ENCODE measurements at places on chromosomes 3 and 15.

- DNase-seq, result no peak
Measured at GRCh38 chr3:124760601-124761000, 30.3 kb downstream of the UMPS start.

GRCh38 chr15:97126553-97127233 is 796.2 kb downstream of the NR2F2 start:
- DNase-seq, result no peak

DNA sequence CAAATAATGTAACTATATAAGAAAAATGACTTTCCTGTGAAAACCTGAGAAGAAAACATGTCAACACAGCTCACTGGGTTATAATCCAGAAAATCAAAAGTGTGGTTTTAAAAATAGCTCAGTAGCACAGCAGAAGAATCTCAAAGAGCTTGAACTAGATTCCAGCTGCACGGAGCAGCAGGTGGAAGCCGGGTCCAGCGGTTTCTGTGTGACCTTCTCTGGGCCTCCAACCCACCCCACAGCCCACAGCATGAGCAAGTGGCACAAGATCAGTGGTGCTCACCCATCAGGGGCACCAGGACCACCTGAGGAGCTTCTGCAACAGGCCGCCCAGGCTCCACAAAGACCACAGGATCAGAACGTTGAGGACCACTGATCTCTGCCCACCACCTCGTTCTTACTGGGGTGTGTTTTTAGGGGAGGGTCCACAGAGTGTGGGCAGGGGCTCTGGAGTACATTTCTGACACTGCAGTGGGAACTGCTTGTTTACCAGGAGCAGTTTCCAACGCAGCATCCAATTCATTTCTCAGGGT is 23.2 kb downstream of the SLC41A3 start:
- DNase-seq, result no peak

- DNase-seq, result no peak
Measured at GRCh38 chr15:89448825-89449224, 47.6 kb downstream of the RHCG start.

DNA sequence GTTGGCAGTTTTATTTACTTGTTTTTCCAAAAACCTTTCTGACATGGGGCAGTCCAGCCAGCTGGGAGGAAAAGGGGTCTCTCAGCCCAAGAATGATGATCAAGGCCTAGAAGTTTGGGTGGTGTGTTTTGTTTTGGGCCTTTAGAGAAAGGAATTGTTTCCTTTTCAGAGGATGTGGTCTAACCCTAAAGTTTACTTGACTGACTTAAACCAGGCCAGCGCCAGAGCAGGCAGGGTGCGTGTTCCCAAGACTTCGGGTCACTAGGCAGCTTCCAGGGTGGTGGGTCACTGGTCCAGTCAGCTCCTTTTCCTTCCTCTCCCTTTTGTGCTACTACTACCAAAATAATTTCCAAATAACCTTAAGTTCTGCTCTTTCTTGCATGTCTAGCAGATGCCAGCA is 4.9 kb downstream of the FLNB start:
- DNase-seq, result no peak

GRCh38 chr3:118838871-118839270 is 195.8 kb downstream of the IGSF11 start:
- no peak for DNase-seq

GRCh38 chr3:124559846-124560574 is 170.2 kb upstream of the UMPS start:
- peak; percentile 63 for DNase-seq

DNA sequence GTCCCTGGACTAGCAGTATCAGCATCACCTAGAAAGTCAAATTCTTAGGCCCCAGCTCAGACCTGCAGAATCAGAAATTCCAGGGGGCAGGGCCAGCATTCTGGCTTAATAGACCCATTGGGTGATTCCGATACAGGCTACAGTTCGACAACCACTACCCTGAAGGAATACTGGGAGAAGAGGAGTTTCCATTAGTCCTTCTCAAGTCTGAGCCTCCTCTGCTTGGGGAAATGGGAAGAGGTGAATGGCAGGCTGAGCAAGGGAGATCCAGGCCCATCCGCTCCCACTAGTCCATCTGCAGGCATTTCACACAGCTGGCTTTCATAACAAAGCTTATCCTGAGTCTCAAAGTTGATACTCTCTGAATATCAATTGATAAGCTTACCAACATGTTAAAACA is 69.1 kb downstream of the MECOM start:
- DNase-seq, result no peak

DNA sequence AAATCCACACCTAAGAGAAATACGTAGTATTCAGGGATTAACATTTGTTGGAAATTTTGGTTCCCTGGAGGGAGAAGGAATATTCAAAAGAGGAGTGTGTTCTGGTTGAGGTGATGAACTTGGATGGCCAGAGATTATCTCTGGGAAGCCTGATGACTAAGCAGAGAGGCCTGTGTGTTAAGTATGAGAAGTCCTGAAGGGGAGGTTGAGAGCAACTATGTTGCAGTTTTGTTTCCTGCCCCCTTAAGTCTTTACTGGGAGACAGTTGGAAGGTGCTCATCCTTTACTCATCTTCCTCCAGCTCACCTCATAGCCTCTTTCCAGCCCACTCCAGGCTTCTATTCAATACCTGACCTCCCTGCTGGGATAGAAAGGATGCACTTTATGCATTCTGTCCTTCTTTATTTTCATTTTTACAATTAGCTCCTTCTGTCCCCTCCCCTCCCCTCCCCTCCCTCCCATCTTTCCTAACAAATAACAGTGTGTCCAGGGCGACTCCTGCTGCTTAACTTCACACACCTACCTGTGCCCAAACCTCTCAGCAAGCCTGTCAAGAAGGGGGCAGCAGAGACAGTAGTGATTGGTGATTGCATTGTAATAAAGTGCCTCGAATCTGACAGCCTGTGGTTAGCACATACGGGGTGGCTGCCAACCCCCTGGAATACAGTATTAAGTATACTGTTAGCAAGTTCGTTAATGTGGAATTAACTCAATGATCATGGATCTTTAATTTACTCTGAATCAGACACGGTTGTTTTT is 11.9 kb downstream of the RAP2B start:
- DNase-seq, result no peak

GRCh38 chr3:120137548-120137947 is 43.3 kb upstream of the GSK3B start:
- no peak for DNase-seq

DNA sequence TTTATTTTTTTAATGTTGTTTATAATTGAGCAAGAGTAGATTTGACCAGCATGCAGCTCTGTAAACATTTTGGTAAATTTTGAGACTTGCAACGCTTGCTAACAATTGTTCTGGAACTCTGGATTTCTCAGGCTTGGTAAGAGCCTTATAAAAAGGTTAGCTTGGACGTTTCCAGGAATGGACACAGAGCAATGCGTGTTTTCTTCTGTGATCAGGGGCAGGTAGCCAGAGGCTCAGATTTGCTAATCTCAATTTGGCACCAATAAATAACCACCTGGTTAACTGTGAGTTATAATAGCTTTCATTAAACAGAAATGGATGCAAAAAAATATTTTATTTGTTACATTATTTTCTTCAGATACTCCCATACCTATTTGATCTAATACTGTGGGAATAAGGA is 39.8 kb downstream of the CADM2 start:
- no peak for DNase-seq

DNA sequence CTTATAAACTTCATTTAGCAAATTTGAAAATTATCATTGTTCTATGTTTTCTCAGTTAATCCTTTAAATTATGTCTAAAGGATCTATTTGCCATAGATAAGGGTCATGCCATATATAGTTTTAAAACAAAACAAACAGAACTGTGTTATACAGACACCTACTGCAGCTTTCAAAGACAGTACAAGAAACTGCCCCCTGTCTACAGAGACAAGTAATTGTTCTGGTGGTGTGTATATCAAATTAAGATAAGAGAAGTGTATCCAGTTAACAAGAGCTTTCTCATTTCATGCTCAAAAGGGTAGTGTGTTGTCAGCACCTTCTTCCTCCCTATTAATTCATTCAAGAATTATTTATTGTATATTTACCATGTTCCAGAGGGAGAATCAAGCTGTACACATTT is 201.2 kb downstream of the FMN1 start:
- no peak for DNase-seq

DNA sequence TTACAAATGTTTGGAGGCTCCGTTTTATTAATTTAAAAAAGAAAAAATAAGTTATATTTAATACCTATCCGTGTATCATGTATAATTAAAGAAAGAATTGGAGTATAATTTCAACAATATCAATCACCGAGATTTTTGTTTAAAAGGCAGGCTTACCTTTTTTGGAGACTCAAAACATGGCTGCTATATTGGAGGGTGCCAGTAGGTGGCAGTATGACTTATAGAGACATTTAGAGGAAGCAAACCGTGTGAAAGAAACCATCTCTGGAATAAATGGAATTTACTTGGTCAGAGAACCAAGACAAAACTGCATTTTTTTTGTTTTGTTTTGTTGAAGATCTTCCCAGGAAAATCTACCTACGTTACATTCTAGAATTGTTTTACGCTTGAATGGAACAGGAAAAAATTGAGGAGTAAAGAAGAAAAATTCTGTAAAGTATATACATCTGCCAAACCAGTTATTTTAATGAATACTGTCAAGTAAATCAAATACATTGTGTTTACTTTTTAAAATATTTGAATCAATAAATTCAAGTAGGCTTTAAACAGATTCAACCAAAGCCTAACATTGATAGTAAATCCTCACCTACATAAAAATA is 802.6 kb upstream of the ALCAM start:
- DNase-seq, result no peak

DNA sequence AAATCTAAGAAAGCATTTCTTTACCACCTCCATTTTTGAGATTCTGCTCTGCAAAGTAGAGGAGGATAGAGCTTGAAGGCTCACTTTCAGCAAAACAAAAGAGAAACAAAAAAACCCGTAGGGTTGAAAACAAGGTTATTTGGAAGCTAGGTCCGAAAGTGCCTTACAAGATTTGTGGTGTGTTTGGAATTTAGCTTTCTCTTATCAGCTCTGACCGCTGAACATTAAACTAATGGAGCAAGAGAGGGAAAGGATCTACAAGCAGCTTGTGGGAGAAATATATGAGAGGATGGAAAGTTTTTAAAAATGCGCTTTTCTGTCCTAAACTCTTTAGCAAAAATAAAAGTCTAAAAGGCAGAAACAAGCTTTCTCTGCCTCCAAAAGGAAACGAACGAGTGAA is 545.5 kb downstream of the NTRK3 start:
- no peak for DNase-seq

DNA sequence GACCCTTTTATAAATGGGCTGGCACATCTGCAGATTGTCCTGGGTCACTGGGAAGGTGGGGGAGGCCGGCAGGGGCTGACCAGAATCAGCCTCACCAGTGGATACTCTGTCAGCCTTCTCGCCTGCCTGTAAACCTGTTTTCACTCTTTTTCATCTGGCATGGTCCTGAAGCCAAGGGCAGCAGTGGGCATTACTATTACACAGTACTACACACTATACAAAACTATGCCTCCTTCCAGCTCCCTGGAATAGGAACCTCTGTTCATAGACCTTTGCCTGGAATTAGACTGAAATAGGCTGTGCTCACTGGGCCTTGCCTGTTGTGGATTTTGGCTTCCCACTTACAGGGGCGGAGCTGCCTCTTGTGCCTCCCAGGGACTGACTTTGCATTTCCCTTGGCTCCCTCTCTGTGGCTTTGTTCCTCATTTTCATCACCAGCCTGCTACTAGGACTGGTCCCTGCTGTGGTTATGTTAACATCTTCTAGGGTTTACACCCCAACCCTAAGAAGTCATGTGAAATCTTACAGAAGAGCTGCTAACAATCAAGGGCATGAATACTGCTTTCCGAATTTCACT is 120.7 kb downstream of the FNDC3B start:
- DNase-seq, result no peak

GRCh38 chr15:78726870-78727551 is 84.3 kb downstream of the ADAMTS7 start:
- DNase-seq, result no peak

- DNase-seq, result peak; percentile 62
Measured at GRCh38 chr3:134473868-134474546, 11.8 kb downstream of the ANAPC13 start.

DNA sequence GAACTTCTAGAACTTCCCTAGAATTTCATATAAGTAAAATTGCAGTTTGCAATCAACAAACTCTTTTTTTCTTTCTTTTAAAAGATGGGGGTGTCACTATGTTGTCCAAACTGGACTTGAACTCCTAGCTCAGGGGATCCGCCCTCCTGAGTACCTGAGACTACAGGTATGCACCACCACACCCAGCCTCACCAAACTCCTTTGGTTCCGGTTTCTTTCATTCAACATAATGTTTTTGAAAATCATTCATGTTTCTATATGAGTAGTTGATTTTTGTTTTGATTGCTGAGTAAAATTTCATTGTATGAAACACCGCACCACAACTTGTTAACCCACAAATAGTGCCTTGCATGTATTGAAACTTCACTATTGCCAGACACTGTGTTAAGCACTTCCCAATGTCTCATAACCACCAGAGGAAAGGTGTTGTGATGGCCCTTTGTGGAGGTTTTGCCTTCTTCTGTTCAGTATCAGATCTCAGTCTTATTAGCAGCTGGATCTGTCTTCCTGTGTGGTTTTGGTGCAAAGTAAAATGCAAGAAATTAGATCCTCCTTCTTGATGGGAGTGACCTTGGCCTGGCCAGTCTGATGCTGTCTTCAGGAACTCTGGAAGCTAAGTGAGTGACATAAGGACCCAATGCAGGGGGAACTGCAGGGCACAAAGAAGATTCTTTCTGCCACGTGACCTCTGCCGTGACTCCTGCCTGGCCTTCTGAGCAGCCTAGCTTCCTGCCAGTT is 78.8 kb upstream of the UBE2E1 start:
- no peak for DNase-seq

GRCh38 chr3:145492456-145492855 is 668.5 kb downstream of the PLOD2 start:
- DNase-seq, result no peak

DNA sequence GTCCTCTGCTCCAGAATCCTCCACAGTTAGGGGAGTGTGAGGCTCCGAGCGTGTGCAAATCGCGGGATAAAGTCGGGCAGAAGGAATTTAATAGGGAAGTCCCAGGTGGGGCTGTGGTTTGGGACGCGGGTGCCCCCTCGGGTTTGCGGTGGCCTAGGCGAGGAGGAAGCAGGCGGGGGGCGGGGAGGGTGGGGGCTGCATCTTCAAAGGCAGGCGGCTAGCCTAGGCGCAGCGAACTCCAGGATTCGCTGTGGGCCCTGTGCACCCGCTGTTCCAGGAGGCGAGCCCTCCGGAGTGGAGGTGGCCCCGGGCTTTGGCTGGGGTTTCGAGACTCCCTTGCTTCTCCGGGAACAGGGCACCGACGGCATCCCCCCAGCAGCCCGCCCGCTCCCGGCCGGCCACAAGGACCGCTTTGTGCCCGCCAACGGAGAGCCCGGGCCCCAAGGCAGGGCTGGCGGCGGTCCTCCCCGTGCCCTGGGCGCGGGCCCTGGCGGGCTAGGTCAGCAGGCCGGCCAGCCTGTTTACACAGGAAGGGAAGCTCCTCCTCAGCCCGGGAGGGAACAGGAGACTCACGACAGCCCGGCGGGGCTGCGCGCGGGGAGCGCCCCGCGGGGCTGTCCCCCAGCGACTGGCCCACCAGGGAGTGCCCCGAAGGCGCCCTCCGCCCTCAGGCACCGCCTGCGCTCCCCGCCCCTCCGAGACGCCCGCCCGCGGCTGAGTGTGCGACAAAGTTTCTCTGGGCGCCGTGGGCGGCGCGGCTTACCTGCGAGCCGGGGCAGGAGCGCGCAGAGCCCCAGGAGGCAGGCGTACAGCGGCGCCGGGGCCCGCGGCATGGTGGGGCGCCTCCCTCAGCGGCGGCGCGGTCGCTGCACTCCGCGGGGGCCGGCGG is 753 bp downstream of the ITGB5 start:
- no peak for DNase-seq

- DNase-seq, result no peak
Measured at GRCh38 chr3:123275691-123276090, 73.9 kb downstream of the SEC22A start.

- no peak for DNase-seq
Measured at GRCh38 chr3:184186184-184186901, at the start of gene ABCF3. Gene ABCF3 (plus strand): TSS chr3:184186199. CDS start chr3:184186208, 9 bp downstream.

Measured in NCI-H345 (cell line).